ENCODE measurements at places on chromosomes 1 and 21. TPM values are rescaled to one million over a fixed set of nuclear protein-coding genes. Genes with fewer than 3 reads are reported as not detected.

Gene MAP3K7CL
- total RNA-seq = 6.3 TPM

Gene FCER1G
- 2.1 TPM for total RNA-seq

DNA sequence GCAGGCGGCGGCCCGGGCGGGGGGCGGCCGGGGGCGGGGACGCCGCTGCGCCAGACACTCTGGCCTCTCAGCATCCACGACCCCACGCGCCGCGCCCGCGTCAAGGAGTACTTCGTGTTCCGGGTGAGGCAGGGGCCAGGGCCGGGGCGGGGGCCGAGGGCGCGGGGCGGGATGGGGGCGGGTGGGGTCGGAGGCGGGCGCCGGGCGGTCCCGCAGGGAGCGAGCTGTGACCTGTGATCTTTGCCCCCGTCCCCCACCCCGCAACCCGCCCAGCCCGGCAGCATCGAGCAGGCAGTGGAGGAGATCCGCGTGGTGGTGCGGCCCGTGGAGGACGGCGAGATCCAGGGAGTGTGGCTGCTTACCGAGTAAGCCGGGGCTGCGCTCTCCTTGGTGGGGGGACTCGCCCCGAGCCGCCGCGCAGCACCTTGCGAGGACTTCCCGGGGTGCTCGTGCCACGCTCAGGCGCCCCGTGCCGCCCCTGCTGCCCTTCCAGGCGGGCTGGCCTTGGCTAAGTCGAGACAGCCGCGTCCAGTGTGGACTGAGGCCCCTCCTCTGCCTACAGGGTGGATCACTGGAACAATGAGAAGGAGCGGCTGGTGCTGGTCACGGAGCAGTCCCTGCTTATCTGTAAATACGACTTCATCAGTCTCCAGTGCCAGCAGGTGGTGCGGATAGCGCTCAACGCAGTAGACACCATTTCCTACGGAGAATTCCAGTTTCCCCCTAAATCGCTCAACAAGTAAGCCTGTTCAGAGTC, 514 bp downstream of the TPRG1L start:
- DNase-seq = no peak
- peak overlapping the region; percentile 87 for H3K27ac ChIP-seq
- H3K4me3 ChIP-seq = peak overlapping the region; percentile 98
- peaks cover 37% of the 10 kb centered on the region for H3K36me3 ChIP-seq
- H3K4me1 ChIP-seq = peaks cover 32% of the 10 kb centered on the region

DNA sequence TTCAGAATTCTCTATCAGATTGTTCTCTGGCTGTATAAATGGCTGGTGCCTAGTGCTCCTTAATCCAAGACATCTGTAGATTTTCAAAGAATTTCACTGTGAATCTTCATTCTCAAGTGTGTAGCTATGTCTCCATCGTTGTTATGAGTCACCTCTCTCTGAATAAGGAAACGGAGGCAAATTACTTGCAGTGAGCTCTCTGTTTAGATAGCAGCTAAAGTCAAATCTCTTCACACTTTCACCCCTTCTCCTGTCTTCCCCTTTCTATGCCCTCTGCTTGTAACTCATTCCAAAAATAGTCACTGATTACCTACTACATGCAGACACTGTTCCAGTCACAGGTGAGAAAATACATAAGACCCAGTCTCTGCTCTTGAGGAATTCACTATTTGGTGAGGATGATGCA, 39.7 kb downstream of the CHML start:
- DNase-seq = peak; percentile 58
- no peaks in the 10 kb centered on the region for H3K27me3 ChIP-seq
- H3K36me3 ChIP-seq = peaks cover 69% of the 10 kb centered on the region
- no peak overlapping the region for H3K4me3 ChIP-seq
- peaks cover 52% of the 10 kb centered on the region for H3K4me1 ChIP-seq

DNA sequence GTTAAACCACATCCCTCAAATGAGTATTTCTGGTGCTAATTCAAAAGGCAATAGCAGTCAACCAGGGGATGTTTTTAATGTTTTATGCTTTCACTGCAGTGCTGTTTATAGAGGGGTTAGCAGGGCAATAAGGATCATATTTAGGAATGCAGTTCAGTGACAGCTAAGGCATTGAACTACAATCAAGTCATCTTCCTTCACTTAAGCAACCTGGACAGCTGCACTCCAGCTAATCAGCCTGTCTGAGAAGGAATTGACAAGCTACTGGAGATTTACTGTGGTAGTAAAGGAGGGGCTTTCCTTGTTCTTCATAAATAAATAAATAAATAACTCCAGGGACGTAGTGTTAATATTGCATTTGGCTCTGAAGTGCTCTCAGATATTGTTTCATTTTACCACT, 93.9 kb downstream of the DAB1 start:
- no peak for DNase-seq
- no peaks in the 10 kb centered on the region for H3K27me3 ChIP-seq
- no peaks in the 10 kb centered on the region for H3K4me1 ChIP-seq
- H3K36me3 ChIP-seq = no peaks in the 10 kb centered on the region

Gene GPR89B
- 33.6 TPM for total RNA-seq

Gene ARTN
- 1.9 TPM for total RNA-seq

Gene SLC25A34
- 1.3 TPM for total RNA-seq

DNA sequence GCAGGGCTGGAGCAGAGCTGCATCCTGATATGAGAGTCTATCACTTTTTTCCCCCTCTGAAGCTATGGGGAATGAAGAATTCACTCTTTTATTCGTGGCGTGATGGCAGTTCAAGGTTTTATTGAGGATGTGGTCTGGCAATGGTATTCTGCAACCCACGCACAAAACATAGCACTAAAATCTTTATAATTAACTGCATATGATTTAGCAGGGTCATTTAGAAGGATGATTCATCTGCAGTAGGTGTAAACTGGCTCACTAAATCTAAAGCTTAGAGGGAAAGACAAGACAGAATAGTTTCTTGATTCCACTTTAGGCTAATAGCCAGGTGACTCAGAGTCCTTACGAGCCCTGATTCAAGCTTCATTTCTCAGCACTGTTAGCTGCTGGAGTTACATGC, 25.0 kb upstream of the CHRM3 start:
- H3K27ac ChIP-seq = no peak overlapping the region
- peak; percentile 95 for DNase-seq
- no peak overlapping the region for H3K4me3 ChIP-seq

Gene SH3D21
- total RNA-seq = 3.3 TPM

DNA sequence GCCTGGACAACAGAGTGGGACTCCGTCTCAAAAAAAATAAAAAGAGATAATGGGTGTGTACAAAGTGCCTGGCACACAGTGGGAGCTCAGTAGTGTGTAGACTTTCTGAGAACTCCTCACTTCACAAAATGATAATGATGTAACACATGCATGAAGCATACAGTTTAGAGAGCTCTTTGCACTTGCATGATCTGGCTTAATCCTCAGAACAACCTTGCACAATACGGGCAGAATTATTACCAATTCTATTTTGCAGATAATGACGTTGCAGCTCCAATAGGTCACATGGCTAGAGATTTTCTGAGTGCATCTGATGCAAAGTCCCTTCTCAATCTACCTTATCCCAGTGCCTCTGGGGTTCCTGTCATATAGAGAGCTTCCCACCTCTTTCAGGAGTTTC, 71.4 kb downstream of the CD247 start:
- no peaks in the 10 kb centered on the region for H3K36me3 ChIP-seq
- no peaks in the 10 kb centered on the region for H3K27me3 ChIP-seq
- DNase-seq = no peak
- H3K27ac ChIP-seq = no peak overlapping the region
- no peak overlapping the region for H3K4me3 ChIP-seq
- peaks cover 5% of the 10 kb centered on the region for H3K4me1 ChIP-seq

GRCh38 chr1:63966016-63966415, 192.2 kb downstream of the ROR1 start:
- no peak for DNase-seq
- no peak overlapping the region for H3K4me3 ChIP-seq
- no peaks in the 10 kb centered on the region for H3K27me3 ChIP-seq
- peaks cover 11% of the 10 kb centered on the region for H3K36me3 ChIP-seq
- peaks cover 15% of the 10 kb centered on the region for H3K4me1 ChIP-seq
- H3K27ac ChIP-seq = no peak overlapping the region

DNA sequence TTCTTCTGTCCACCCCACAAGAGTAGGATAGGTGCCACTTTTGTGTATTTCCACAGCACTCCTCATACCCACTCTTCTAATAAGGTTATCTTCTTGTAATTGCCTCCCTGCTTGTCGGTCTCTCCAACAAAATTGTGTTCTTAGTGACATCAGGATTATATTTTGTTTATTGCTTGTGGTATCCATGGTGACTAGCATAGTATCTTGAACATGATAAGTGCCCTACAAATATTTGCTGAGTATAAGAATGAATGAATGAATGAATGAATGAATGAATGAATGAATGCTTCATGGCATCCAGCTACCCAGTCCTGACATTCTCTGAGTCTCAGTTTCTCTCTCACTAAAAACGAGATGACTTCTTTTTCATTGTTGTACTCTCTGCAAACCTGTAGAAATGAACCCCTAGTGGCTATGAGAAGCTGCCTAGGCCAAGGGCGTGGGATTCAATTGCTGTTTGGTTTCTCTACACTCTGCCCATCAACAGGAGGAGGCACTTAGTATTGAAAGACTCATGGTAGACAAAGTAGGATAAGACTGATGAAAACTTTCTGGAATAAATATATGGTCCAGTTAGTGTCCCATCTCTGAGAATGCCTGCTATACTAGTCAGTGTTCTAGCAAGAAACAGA, 121.0 kb downstream of the TMEM53 start:
- peaks cover 64% of the 10 kb centered on the region for H3K4me1 ChIP-seq
- peak; percentile 41 for DNase-seq
- peaks cover 4% of the 10 kb centered on the region for H3K36me3 ChIP-seq
- peak overlapping the region; percentile 15 for H3K4me3 ChIP-seq
